Activated CD4-positive, alpha-beta T cell treated with anti-CD3 and anti-CD28 coated beads, Interleukin-10, Interleukin-2, amounts not matched to agents 100 ng/mL and 50 ng/mL, durations not matched to agents 16 hours and 8 hours (primary cell): ENCODE measurements at places on chromosomes 3 and 15.

GRCh38 chr15:52331490-52332240, 36.1 kb upstream of the MYO5C start:
- DNase-seq, result peak; percentile 93

DNA sequence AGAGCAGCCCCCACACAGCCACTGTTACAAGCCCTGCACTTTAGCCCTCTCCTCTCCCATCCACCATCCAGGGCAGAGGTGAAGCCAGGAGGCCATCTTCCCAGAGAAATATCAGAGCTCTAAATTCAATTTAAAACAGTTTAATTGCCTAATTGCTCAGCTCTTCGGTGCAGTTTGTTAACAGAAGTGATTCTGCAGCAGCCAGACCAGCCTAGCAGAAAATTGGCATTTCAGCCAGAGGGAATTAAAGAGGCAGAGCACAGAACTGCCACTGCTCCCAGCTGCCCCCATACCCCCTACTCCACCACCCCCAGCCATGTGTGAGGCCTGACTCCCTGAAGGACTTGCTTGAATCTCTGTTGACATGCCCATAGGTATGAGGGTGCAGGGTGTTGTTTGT, 38.5 kb downstream of the TPRA1 start:
- DNase-seq, result no peak

DNA sequence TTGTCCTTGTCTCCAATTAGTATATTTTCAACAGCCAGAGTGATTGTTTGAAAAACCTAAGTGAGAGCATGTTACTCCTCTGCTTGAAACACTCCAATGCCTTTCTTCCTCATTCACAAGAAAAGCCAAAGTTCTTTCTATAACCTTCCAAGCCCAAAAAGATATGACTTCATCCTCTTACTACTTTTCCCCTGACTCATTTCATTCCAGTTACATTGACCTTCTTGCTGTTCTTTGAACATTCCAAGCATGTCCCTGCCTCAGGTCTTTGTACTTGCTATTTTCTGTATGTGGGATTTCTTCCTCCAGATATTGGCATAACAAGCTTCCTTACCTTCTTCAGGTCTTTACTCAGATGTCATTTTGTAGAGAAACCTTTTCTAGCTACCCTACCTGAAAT, 28.3 kb downstream of the EHHADH start:
- no peak for DNase-seq

DNA sequence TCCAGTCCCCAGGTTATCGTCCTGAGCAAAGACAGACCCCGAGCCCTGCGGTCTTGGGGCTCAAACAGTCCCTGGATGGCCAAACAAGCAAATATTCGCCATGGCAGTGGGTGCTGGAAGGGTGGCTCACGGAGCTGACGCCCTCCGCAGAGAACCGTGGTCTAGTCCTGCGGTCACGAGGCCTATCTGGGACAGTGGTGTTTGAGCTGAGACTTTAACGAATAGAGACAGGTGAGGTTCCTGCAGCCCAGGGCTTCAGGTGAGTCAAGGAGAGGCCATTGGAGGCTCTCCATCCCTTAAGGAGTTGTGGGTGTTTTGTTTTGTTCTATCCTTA, 399 bp upstream of the SUCLG2 start:
- DNase-seq, result no peak

- peak; percentile 73 for DNase-seq
Measured at GRCh38 chr15:78061963-78062427, 15.5 kb downstream of the TBC1D2B start.

- DNase-seq, result no peak
Measured at GRCh38 chr15:59237119-59237855, 30.6 kb downstream of the LDHAL6B start.

- DNase-seq, result peak; percentile 28
Measured at GRCh38 chr3:132730891-132731580, 8.8 kb upstream of the NPHP3 start.

- DNase-seq, result no peak
Measured at GRCh38 chr15:68639926-68640600, 61.3 kb downstream of the CORO2B start.

- DNase-seq, result no peak
Measured at GRCh38 chr3:138594935-138595610, 1.0 kb upstream of the CEP70 start.

- DNase-seq, result peak; percentile 87
Measured at GRCh38 chr15:75107908-75108838, 84.8 kb downstream of the PPCDC start.

- no peak for DNase-seq
Measured at GRCh38 chr3:72036899-72037298, 252.0 kb upstream of the PROK2 start.

- no peak for DNase-seq
Measured at GRCh38 chr3:14267976-14268375, 89.4 kb downstream of the LSM3 start.

DNA sequence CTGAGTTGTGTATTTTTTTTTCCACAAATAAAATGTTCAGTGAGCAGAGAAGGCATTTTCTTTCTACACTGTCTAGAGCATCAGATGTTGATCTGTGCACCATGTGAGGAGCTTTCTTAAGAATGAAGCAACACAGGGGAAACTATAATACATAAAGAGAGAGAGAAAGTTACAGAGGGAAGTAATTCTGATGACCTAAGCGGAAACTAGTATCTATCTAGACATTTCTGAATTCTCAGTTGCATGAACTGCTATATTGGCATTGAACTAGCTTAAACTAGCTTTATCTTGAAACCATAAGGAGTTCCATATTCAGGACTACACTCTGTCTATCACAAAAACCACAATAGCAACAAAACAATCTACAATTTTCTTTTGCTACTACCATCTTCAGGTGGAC, 822.4 kb downstream of the VGLL3 start:
- no peak for DNase-seq

DNA sequence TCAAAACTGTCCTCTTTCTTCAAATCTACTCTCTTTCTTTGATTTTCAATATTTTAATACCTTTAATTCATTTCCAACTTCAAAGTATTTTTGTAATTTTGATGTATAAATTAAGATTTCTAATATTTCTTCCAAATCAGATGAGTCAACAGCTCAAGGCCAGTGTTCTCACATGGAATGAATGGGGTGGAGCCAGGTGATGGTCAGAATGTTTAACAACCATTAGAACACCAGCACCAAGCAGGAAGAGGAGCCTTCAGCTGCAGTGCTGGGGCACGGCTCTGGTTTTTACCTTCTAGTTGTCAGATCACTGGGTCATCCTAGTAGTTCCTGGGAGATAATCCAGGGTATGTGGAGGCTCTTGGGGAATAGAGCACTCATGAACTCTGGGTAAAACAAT, 494.5 kb upstream of the PDZRN3 start:
- DNase-seq, result no peak

DNA sequence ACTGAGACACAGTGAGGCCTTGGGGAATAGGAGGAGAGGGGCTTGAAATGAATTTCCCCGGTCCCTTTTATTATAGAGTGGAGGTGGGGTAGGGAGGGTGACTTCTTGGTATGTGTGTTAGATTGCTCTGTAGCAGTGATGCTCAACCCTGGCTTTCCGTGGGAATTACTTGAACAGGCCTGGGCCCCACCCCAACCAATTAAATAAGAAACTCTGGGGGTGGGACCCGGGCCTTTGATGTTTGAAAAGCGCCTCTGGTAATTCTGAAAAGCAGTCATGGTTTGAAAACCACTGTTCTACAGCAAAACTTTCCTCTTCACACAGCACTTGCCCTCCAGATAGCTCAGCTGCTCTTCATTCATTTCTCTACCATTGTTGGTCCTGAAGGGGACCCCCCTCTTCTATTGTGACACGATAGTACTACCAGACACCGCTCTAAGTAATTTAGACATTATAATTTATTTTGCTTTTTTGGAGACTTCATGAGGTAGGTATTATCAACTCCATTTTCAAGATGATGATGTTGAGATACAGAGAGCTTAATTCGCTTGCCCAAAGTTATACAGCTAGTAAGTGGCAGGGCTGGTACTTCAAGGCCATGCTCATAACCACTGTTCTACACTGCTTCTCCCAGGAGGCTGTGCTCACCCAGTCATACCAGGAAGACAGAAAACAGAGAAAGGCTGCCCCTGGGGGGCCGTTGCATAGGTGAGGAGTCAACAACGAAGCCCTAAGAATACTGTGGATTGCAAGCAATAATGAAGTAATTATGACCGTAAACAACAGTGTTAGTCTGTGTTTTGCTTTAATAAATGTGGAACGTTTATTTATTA, 176.2 kb downstream of the PEX5L start:
- no peak for DNase-seq

GRCh38 chr3:156216852-156217251, 96.5 kb downstream of the KCNAB1 start:
- no peak for DNase-seq

- DNase-seq, result no peak
Measured at GRCh38 chr3:52930748-52931147, 33.4 kb upstream of the STIMATE start.

GRCh38 chr3:7204848-7205156, 343.9 kb downstream of the GRM7 start:
- DNase-seq, result no peak

- DNase-seq, result no peak
Measured at GRCh38 chr15:65406424-65407000, 16.2 kb downstream of the IGDCC4 start.

DNA sequence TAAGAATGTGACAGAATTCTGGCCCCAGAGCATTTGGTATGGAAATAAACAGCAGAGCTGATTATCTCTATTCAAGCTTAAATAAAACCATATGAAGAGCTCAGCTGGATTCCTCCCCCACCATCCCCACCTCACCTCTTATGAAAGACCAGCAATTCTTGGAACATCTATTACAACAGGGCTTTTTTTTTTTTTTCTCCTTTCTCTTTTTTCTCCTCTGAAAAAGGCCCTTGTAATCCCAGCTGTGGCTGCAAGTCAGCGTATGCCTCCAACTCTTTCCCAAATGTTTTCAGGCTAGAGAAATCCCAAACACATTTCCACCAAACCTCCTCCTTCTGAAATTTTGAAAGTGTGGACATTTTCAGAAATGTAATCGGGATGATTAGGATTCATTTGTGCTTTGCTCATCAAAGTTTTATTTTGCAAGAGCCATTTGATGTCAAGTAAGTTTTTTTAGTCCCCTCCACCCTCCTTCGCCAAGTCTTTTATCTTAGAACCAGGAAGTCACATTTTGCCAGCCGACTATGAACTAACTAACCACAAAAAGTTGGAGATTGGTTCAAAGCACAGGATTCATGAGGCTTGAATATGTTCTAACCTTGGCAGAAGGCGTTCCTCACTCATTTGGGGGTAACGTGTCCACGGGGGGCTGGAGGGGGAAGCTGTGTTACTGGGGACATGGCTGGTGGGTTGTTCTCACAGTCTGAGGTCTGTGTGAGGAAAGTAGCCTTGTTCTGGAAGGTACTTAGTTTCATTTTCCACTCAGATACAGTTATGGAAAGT, 142.0 kb upstream of the PDZRN3 start:
- DNase-seq, result no peak

- no peak for DNase-seq
Measured at GRCh38 chr15:91412138-91412928, 312.3 kb downstream of the SV2B start.

- DNase-seq, result peak; percentile 47
Measured at GRCh38 chr3:98980915-98981596, 79.6 kb upstream of the DCBLD2 start.

DNA sequence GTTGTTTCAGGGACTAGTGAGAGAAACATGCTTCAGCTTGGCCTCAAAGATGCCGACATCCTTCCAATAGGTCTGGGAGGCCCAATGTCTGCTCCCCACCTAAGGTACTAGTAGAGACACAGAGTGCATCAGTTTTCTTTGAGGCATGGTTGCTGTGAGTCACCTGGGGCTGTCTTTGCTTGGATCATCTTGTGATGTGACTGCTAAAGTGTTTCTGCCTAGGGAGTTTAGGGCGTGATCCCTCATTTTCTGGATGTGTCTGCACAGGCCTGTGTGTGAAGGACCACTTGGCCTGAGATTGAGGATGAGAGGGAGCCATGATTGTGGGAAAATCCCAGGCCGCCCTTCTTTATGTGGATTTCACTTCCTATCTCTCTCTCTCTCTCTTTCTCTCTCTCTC, 4.8 kb downstream of the GASK1A start:
- DNase-seq, result no peak

- peak; percentile 25 for DNase-seq
Measured at GRCh38 chr15:70098461-70099166, 897 bp upstream of the TLE3 start.

DNA sequence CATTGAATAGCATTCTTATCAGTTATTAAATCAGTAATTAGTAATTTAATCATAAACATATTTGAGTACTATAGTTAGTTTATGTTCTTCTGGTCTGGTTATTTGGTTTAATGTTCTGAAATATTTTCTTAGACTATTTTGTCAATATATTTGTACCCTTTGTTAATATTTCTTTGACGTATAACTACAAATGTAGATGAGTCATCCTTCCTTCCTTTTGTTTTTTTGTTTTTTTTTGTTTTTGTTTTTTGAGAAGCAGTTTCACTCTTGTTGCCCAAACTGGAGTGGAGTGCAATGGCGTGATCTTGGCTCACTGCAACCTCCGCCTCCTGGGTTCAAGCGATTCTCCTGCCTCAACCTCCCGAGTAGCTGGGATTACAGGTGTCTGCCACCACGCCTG, 17.4 kb upstream of the EIF3J start:
- DNase-seq, result no peak

DNA sequence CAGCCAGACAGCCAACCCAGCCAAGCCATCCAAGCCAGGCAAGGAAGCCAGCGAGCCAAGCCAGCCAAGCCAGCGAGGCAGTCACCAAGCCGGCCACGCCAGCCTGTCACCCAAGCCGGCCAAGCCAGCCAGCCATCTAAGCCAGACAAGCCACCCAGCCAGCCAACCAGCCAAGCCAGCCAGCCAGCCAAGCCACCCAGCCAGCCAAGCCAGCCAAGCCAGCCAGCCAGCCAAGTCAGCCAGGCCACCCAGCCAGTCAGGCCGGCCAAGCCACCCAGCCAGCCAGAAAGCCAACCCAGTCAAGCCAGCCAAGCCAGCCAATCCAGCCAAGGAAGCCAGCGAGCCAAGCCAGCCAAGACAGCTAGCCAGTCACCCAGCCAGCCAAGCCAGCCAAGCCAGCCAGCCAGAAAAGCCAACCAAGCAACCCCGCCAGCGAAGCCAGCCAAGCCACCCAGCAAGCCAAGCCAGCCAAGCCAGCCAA, 201.2 kb downstream of the GOLGA6L6 start:
- no peak for DNase-seq

DNA sequence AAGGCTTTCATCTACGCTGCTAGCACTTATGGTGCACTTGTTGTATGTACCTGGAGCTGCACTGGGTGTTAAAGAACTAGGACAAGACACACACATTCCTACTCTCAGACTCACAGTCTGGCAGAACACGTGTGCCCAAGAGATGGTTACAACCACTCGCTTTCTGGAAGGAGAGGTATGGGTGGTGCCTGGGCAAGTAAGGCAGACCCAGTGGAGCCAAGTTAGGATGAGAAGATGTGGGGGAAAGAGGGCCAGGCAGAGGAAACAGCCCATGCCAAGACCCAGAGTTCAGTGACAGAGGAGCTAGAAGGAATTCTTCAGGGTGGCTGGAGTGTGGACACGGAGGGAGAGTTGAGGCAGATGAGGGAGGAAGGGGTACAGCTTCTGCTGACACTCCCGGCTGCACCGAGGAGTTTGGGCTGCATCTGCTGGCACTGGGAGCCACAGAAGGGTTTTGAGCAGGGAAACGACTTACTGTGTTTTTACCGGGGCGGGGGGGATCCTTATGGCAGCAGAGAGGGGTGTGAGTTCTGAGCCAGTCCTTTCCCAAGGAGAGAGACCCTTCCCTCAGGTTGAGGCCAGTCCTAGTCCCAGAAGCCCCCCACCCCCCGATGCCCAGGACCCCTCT, 59.0 kb downstream of the GRIP2 start:
- no peak for DNase-seq
